ENCODE measurements at places on chromosomes 12 and 14.

GRCh38 chr14:30227876-30228275 is 300.2 kb upstream of the PRKD1 start:
- H3K4me3 ChIP-seq = no peak overlapping the region
- H3K36me3 ChIP-seq = no peaks in the 10 kb centered on the region
- H3K4me1 ChIP-seq = no peaks in the 10 kb centered on the region
- H3K27me3 ChIP-seq = no peaks in the 10 kb centered on the region

DNA sequence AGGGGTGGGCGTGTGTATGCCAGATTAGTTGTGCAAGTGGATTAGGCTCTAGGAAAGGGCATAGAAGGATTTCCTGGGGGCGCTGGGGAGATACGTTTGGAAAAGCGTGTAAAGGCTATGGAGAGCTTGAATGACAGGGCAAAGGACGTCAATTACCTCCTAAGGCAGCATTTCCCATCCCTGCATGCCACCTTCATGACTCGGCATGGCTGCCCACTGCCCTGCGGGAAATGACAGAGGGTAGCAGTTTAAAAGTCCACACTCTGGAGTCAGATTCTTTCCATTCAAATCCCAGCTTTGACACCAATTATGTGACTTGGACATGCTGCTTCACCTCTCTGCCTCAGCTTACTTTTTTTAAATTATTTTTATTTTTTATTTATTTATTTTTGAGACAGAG is 14.8 kb upstream of the TMEM229B start:
- no peak overlapping the region for H3K27ac ChIP-seq
- H3K36me3 ChIP-seq = no peaks in the 10 kb centered on the region
- DNase-seq = no peak
- H3K27me3 ChIP-seq = no peaks in the 10 kb centered on the region
- no peak overlapping the region for H3K4me3 ChIP-seq
- no peaks in the 10 kb centered on the region for H3K4me1 ChIP-seq

DNA sequence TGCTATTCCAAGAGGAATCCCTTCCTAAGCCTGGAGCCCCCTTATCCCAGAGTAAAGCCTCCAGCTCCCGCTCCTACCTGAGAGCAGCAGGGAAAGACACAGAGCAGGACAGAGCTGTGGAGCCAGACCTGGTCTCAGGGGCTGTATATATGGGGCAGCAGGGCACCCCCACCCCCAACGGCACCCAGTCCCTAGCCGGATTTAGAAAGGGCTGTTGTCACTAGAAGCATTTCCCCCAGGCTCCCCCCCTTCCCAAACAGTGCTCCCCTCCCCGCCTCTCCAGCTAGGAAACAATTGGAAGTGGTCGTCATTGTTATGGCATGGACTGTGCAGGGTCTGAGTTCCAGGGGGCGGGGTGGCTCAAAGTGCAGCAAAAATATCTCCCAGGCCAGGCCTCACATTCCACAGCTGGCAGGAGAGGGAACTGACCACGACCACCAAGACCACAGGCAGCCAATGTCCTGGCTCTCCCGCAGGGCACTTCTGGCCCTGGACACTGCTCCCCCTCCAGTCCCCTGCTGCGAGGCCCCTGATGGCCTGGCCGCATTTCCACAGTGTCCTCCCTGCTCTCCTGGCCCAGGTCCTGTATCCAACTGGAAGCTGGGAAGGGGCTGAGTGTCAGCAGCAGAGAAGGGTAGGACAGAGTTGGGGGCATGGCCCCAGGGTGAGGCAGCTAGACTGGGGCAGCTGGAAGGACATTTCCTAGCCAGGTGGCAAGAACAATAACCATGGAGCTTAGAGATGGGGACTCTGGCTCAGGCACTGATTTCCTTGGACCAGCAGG is at the start of gene MYH7:
TSS of gene MYH7 (minus strand) at position 118 of the 784 bp plus-strand sequence. CDS start 1,928 bp downstream, outside the sequence.
- no peaks in the 10 kb centered on the region for H3K27me3 ChIP-seq
- H3K27ac ChIP-seq = no peak within 1 kb of the TSS
- H3K36me3 ChIP-seq = no peaks in the 10 kb centered on the region
- H3K4me3 ChIP-seq = no peak within 1 kb of the TSS
- no peak for DNase-seq

DNA sequence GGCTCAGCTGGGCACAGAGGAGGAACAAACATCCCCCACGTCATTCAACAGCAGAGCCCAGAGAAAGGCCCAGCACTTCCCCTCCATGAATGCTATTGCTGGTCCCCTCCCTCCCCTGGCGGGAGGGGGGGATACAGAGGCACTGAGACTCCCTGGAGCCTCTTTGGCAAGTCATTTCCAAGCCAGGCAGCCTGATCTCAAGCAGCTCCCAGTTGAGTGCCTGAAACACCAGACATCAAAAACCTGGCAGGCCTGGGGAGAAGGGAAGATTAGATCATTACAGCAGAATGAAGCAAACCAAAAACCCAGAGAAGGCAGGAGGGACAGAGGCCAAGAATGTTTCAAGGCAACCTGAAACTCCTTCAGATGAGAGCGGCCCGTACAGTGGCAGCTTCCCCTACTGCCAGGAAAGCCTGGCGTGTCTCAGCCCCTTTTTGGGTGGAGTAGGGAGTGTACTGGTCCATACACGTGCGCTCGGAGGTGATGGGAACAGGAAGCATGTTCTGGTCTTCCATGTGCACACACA is 92.1 kb downstream of the LRRC74A start:
- H3K27me3 ChIP-seq = no peaks in the 10 kb centered on the region
- peaks cover 59% of the 10 kb centered on the region for H3K4me1 ChIP-seq
- no peak for DNase-seq
- no peaks in the 10 kb centered on the region for H3K36me3 ChIP-seq
- H3K27ac ChIP-seq = peak overlapping the region; percentile 88

GRCh38 chr12:66819587-66819986 is 140.7 kb upstream of the GRIP1 start:
- no peaks in the 10 kb centered on the region for H3K4me1 ChIP-seq
- H3K36me3 ChIP-seq = no peaks in the 10 kb centered on the region
- DNase-seq = no peak
- no peak overlapping the region for H3K27ac ChIP-seq

Data from upper lobe of left lung (tissue), 6 donors.